Stimulated activated CD8-positive, alpha-beta memory T cell treated with anti-CD3 and anti-CD28 coated beads, Interleukin-15, amount 100 ng/mL, for 4 hours (primary cell): ENCODE measurements at places on chromosomes 6 and 20.

DNA sequence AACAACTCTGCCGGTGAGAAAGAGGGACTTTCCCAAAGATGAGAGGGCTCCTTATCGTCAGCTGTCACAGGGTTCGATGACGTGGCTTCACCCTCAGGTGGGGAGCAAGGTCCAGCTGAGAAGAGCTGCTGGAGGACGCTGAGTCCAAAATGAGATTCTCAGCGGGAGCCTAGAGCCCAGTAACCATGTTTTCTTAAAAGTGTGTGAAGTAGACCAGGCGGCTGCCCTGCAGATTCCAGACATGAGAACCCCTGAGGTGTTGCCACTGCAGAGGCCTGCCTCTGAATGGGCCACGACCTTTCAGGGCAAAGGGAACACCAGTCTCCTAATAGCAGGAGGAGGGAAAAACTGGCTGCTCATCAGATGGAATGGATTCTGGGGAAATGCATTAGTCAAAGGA lies 375.1 kb downstream of the BTBD9 start:
- no peak for DNase-seq

DNA sequence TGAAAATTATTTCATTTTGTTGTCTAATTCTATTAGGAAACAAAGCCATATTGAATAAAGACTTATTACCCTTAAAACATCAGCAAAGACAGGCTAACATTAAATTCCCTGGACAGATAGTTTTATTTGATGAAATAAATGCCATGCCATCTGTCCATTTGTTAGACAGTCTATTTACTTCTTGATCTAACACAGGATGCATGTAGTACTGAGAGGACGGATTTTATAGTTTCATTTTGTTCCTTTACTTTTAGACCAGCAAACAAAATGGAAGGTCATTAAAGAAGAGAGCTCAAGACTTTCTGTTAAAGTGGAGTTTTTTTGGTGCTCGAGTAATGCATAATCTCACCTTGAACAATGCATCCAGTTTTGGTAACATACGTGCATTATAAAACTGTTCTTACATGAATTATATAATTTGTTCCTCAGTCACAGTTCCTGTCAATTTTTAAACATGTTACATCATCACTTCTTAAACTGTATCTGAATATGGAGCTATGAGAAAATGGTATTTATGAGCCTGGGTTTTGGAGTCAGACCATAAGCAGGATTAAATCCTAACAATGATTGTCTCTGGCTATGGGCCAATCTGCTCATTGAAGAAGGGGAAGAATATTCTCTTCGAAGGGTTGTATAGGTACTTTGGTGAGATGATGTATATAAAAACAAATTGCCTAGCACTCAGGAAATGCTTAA lies 46.0 kb downstream of the RFX6 start:
- DNase-seq = no peak

DNA sequence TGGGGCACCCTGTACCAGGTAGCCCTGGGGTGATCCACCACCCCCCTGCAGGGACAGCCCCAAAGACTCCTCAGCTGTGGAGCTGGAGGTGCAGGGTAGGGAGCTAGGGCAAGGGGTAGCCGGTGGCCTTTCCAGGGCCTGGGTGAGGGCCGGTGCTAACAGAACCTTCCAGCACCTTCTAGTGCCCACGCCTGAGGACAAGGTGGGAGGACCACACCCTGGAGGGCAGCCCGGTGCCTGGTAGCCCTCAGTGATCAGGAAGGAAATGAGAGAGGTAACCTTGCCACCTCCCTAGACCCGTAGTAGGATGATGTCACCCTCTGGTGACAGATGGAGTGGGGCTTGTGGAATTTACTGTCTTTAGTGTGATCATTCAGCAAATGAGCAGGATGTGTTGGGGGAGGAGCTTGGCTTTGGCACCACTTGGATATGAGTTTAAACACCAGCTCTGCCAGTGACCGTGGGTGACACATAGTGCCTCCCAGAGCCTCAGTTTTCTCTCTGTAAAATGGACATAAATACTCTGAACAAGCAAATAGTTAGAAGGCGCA lies 187.7 kb downstream of the NFATC2 start:
- DNase-seq = no peak

DNA sequence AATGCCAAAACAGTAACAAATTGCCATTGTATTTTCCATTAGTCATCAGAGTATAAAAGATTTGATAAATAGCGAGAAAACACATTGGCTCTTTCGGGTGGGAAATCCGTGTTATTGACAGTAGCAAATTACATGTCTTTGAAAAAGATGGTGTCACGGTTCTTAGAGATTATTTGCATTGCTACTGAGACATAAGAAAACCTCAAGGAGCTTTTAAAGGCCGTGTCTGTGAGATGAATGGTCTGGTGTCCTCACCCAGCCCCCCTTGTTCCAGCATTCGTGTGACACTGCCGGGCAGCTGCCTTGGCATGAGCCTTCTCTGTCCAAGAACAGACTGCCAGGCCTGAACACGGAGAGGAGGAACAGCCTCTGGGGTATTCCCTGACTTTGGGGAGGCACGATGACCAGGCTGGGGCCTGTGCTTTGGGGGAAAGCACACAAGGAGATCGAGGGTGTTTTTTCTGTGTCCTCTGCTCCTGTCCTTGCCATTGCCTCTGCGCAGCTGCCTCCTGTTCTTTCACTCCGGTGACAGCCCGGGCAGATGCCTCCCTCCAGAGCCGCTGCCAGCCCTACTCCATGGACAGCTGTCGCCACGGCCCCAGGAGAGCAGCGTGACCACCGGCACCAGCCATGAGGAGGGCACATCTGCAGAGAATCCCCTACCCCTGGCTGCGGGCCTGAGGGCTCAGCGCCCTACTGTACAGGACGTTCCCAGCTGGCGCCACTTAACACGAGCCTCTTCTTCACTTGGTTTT lies 167.7 kb upstream of the CDYL start:
- no peak for DNase-seq

GRCh38 chr20:19566226-19566945 lies 191.7 kb upstream of the RIN2 start:
- DNase-seq = no peak

DNA sequence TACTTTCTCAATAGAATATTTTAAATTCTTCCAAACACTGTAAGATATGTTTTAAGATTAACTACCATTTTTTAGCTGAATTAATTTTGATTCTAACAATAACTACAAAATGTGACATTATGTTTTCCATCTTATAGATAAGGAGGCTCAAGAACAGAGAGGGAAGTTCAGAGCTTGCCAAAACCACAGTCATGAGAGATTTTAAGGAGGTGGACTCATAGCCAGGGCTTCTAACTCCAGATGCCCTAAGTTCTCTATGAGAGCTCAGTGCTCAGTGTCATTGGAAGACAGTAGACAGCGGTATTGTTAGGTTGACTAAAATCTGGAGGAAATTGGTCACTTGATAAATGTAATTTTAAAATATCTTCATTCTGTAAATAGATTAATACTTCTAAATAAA lies 144.2 kb downstream of the PACRG start:
- DNase-seq = no peak

DNA sequence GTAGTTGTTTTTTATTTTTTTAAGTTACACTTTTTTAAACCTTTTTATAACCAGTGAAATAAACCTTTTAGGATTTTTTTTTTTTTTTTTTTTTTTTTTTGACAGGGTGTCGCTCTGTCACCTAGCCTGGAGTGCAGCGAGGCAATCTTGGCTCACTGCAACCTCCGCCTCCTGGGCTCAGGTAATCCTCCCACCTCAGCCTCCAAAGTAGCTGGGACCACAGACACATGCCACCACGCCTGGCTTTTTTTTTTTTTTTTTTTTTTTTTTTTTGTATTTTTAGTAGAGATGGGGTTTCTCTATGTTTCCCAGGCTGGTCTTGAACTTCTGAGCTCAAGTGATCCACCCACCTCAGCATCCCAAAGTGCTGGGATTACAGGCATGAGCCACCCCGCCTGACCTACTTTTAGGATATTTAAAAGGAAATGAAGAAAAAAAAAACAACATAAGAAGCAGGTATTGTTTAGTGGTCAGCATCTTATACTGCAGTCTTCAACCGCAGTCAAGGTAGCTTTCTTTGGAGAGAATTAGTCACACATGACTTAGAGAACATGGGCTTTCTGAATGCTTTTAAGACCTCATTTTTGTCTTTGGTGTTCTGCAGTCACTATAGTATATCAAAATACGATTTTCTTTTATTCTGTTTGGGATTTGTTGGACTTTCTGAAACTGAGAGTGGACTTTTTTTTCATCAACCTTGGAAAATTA lies 1.6 kb downstream of the POLR1H start:
- DNase-seq = no peak

DNA sequence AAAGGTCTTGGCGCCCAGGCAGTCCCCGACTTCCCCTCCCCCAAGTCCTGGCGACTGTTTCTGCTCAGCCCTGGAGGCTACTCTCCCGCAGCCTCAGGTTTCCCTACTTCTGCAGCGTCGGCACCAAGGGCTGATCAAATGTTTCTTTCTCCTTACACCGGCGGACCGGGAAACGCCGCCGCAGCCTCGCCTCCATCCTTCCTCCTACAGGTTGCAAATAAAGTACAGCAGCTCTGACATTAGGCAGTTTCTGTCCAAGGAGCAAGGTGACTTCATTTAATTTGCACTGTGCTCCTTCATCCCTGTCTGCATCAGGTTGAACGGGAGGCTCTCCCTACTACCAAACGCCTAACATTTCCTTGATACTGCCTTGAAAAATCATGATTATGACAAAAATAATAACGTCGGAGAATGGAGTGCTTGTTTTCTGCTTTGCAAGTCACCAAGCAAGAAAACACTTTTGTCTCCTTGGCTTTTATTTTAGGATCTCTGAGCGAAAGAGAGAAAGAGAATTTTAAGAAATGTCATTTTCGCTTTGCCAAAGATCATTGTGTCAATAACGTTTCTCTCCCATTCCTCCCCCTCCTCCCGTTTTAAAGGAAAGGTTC lies 1.0 kb downstream of the CLIC5 start:
- DNase-seq = no peak
